ENCODE measurements at places on chromosomes 1 and 21. TPM values are rescaled to one million over a fixed set of nuclear protein-coding genes. Genes with fewer than 3 reads are reported as not detected.

GRCh38 chr1:114218361-114219171 lies 64.9 kb upstream of the SYT6 start:
- DNase-seq = no peak

- no peak for DNase-seq
These were observed 3.8 kb downstream of the F13B start for GRCh38 chr1:197063212-197063611.

GRCh38 chr1:204345941-204346645 lies 13.6 kb downstream of the PLEKHA6 start:
- no peak for DNase-seq

GRCh38 chr1:65195495-65196417 lies 47.8 kb downstream of the AK4 start:
- no peak for DNase-seq

- no peak for DNase-seq
These were observed 5.5 kb upstream of the CD244 start for GRCh38 chr1:160868141-160868540.

DNA sequence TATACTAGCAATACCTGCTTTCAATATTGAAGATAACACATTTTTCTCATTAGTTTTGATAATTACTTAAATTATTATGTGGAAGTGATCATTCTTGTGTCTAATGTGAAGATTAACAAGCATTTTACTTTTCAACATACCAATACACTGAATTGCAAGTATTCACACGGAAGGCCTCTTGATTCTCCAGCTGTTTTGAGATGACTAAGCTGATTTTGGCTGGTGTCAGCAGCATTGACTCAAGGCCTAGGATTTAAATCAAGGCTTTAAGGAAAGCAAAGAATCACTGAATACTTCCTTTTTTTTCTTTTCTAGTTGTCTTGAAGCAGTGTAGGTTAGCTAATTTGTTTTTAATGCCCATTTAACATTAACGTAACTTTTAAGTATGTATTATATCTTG lies 373.7 kb downstream of the SRGAP2C start:
- no peak for DNase-seq

Gene FCRL6
- total RNA-seq = 0.11 TPM

Gene CFHR3
- total RNA-seq = not detected

Gene DNAJC28
- 0.58 TPM for total RNA-seq

Gene DNASE2B
- not detected for total RNA-seq

Gene TNFAIP8L2
- total RNA-seq = 6.2 TPM

Gene CENPF
- total RNA-seq = 73.1 TPM
